Stimulated activated CD8-positive, alpha-beta memory T cell treated with anti-CD3 and anti-CD28 coated beads, Interleukin-7, amount 100 ng/mL, for 48 hours (primary cell): ENCODE measurements at places on chromosomes 12 and 14.

DNA sequence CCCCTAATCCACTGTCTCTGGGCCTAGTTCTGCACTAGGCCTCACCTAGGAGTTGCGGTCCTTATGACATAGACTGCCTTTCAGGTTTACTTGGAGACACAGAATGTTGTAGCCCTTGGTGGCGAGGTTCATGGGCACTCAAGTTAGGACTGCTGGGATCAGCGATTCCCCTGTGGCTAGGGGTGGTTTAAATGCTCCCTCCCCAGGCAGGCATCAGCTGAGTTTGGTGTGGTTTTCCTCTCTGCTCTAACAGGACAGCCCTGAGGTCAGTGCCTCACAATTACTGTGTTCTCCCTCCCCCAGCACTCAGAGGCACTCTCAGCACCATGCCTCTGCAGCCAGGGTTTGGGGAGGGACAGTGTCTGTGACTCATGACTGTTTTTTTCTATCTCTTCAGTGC is 22.2 kb upstream of the RDH16 start:
- DNase-seq, result no peak

DNA sequence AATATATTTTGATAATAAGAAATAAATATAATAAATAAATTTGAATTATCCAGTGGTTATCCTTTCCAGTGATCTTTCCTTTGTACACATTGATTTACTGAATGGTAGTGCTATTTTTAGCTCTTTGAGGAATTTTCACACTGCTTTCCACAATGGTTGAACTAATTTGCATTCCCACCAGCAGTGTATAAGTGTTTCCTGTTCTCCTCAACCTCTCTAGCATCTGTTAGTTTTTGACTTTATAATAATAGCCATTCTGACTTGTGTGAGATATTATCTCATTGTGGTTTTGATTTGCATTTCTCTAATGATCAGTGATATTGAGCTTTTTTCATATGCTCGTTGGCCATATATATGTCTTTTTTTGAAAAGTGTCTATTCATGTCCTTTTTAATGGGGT is 333.7 kb downstream of the RAD51B start:
- DNase-seq, result no peak

DNA sequence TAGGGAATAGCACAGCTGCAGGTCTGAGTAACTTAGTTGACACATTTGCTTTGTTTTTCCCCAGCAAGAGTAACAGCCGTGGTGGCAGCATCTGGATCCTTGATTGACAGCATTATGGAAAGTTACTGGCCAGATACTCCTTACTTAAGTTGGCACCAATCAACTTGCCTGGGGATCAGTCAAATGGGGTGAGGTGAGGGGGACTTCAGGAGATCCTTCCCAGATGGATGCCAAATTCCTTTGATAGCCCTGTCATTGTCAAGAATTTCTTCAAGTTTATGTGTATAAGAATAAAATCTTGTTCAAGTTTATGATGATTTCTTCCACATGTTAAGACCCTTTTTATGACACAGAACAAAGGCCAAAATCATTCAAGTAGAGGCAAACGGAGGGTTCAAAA is 618.4 kb downstream of the SLC6A15 start:
- no peak for DNase-seq

DNA sequence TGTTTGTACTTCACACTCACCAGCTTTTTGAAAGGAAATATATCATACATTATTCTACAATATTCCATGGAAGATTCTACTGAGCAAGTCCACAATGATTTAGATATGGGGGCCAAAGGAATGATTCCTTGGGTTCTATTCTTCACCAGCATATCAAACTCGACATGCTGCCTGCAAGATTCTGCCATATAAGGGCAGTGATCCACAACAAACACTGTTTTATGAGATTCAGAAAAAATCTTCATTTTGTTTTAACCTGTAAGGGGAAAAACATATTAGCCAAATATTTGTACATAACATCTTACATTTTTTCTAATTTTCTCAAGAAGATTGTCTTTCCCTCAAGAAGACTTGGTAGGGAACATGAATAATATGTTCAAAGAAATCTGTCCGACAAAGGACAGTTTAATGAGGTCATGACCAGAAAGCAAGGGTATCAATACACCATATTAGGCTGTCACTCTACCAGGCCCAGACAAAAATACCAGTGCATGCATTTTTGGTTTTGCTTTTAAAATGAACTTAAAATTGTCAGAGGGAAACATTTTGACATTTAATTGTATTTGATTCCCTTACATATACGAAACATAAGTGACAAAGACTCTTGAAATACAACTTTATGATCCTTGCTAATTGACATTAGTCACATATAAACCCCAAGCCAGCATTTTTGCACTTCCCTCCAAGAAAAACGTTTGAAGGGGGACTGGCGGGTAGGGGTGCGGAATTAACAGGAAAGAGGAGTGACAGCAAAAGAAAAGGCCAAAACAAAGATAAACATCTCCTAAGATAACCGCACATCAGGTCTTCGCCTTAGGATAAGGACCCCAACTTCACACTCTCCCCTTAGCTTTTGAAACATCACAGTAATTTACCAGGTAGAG is 980 bp downstream of the INTS13 start:
- no peak for DNase-seq

GRCh38 chr12:68970951-68971350 is 38.0 kb upstream of the CPM start:
- DNase-seq, result no peak

DNA sequence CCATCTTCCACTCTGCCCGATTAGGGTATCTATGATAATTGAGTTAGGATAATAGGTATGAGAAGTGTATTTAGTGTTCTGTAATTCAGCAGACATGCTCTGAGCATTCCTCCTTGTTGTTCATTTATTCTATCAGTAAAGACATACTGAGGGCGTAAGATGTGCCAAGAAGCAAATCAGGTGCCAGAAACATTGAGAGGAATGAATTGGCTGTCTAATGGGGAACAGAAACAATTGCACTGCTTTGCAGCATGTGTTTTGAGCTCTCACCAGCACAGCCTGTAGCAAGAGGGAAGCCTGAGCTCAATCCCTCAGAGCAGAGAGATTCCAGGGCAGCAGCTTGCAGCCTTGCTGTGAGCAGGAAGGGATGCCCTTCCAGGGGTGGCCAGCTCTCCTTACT is 589.3 kb downstream of the BCL11B start:
- no peak for DNase-seq

GRCh38 chr12:115057445-115057844 is 373.5 kb upstream of the TBX3 start:
- DNase-seq, result no peak

DNA sequence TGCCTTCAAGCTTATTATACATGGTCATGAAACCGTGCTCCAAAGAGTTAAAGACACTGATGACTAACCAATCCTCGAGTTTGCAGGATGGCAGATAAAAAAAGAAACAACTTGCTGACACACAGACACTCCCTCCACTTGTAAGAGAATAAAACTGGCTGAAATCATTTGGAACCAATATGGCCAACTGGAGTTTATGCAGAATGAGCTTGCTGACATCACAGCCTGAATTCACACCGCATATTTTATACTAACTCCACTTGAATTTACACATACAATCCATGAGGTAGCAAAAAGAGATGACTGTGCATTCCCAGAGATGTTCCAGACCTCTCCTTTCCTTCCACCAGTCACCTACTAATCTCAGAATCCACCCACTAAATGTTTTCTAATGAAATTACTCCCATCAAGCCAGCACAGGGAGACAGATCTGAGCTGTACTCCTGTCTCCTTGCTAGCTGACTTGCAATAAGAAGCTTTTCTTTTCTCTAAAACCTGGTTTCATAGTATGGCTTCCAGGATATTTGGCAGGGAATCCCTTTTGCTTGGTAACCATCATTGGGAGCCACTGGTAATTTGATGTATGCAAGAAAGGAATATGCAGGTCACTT is 15.8 kb upstream of the PTPRR start:
- DNase-seq, result no peak

DNA sequence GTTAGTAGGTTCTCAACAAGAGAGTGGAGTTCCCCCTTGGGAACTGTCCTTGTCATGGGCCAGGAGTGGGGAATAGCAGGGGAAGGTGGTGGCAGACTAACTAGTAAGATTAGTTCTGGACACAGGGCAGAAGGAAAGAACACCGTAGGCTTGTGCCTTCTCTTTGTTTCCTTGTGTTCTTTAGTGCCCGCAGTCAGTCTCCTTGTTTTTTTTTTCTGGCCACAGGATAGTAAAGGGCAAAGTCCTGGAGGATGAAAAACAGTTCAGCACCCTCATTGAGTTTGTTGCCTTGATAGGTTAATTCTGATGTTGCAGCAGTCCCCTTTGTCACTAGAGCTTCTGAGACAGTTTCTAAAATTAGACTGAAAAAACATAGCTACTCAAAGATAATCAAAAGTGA is 8.4 kb downstream of the PEX5 start:
- no peak for DNase-seq

GRCh38 chr12:50828886-50829285 is 13.8 kb upstream of the TMPRSS12 start:
- DNase-seq, result no peak
